ENCODE measurements at places on chromosomes 1 and 21.

DNA sequence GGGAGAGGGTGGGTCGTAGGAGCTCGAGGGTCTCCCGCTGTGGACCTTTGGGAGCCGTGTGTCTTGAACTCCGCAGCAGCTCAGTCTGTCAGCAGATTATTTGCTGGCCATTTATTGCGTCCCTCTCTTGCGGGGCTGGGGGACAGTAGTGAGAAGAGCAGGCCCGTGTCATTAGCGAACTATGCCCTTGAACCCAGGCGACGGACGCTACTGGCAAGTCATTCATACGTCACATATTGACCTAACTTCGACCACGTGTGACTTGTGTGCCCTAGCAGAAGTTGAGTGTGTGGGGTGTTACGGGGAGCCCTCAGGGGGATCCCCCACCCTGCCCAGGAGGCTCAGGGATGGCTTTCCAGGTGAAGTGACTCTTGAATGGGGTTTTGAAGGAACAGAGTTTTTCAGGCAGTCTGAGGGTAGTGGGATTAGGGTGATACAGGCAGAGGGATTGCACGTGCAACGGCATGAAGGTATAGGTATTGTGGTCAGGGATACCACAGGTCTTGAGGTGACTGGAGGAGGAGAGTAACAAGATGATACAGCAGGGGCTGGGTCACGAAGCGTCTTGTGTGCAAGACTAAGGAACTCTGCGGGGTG lies 13.0 kb downstream of the RCC1 start:
- DNase-seq = peak; percentile 27

DNA sequence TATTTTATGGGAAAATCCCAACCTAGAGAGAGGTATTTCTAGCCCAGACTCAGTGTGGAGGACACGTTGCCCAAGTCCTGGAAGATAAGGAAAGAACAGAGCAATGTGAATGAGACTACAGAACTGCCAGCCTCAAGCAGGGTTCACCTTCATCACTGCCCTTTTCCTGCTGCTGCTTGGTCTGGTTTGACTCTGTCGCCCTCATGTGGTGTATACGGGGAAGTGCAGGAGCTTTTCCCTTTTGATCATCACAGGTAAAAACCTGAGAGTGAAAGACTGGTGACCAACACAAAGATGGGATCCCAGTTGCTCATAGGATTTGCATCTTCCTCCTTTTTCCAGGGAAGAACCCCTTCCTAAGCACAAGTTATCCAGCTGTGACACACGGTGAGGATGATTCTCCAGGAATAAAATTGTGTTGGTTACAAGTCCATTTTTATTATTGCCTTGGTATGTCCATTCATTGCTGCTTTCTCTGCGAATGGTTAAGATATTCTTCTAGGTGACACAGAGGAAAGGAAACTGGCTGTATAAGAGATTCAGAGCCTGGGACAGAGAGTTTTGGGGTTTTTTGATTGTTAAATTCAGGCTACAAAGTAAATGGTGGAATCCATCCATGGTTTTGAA lies 89.5 kb upstream of the CD53 start:
- peak; percentile 34 for DNase-seq

- DNase-seq = no peak
Measured at GRCh38 chr1:185474440-185475149, 157.6 kb upstream of the IVNS1ABP start.

DNA sequence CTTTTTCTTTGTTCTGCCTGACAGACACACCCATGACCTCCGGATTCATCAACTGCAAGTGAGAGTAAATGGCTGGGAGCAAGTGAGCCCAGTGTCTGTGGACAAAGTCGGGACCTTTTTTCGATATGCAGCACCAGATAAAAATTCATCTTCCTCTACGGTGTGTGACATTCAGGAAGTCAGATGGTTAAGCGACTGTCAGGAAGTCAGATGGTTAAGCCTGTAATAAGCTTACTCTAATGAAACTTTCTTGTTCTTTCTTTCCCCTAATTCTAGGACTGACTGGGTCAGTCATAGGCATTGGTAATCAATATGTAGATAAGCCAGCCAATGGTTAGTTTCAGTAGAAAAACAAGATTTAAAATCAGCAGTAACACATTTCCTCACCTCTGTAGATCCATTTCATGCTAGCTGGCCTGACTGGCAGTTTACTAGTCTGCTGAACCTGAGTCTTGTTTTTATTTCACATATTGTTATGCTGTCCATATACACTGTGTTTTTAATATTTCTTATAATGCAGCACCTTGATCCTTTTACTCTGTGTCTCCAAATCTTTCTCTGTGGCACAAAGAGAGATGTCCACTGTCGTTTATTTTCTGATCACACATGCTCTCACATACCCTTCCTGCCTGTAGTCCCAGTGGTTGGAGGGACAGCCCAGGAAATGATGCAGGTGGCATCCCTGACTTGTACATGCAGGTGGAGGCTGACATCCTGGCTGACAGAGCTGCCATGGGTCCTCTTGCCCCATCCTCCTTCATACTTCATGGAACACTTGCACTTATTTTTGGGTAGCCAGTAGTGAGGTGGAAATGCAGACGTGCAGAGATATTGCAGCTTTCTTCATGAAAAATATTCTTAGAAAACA lies 115.8 kb downstream of the VPS13D start:
- DNase-seq = no peak

GRCh38 chr1:27816921-27817630 lies 13.5 kb upstream of the PPP1R8 start:
- DNase-seq = peak; percentile 8

DNA sequence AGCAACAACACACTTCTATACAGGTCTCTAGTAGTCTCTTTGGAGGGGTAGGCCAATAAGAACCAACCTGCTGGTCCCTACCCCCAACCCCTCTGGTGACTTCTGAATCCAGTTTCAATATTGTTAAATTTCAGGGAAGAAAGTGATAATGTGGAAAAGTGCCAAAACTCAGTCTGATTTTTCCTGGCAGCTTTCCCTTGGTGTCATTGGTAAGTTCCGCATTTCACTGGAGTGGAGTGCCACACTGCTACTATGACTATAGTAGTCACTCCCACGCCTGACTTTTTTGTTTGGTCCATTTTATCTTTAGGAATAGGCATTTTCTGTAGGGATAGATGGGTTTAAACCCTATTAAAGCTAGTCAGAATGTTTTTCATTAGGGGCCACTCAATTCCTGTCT lies 5.7 kb upstream of the ARID1A start:
- no peak for DNase-seq

DNA sequence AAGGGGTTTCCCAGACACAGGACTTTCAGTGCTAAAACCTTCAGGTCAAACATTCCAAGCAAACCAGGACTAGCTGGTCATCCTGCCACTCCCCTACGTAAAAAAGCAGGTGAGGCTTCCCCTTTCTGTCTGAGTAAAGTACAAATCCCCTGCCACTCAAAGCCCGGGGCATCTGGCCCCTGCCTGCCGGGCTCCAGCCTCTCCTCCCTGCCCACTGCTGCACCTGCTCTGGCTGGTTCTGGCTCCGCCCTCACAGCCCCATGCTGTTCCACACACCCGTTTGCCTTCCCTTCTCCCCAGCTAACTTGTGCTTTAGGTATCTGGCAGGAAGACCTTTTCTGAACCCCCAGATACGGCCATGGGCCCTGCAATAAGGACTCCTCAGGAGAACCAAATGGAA lies 23.3 kb upstream of the S100A7 start:
- DNase-seq = peak; percentile 51

GRCh38 chr1:68047659-68048026 lies 2.8 kb downstream of the DIRAS3 start:
- no peak for DNase-seq

DNA sequence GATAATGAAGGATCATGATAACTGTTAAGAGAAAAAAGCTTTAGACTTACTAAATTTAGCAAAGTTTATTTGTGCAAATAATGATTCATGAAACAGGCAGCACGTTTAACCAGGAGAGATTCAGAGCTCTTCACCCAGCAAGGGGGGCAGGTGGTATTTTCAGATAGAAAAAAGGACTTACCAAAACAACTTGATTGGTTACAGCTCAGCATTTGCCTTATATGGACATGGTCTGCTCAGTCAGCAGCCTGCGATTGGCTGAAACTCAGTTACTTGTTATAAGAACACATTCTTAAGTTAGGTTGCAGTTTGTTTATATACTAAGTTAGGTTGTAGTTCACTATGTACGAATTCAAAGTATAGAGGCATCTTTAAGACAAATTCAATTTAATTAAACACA lies 165.6 kb downstream of the DUSP10 start:
- DNase-seq = no peak

DNA sequence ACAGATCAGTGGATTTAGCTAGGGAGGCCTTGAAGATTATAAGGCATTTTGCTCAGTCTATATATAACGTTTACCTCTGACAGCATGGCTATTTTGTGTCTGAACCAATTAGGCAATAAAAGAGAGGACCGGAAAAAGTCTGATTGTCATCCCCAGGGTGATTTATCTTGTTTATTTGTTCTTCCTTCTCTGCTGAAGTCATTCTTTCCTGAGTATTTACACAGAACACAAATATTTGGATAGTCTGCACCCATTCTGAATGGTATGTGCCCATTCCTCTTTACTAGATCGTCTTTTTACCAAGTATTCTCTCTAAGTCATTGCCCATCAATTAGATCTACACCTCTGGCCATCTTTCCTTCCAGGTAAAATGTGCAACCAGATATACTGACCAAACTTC lies 1602.9 kb downstream of the KCNT2 start:
- DNase-seq = no peak

GRCh38 chr1:84037758-84038611 lies 39.1 kb upstream of the TTLL7 start:
- no peak for DNase-seq

GRCh38 chr1:173294843-173295242 lies 87.7 kb upstream of the TNFSF4 start:
- no peak for DNase-seq

DNA sequence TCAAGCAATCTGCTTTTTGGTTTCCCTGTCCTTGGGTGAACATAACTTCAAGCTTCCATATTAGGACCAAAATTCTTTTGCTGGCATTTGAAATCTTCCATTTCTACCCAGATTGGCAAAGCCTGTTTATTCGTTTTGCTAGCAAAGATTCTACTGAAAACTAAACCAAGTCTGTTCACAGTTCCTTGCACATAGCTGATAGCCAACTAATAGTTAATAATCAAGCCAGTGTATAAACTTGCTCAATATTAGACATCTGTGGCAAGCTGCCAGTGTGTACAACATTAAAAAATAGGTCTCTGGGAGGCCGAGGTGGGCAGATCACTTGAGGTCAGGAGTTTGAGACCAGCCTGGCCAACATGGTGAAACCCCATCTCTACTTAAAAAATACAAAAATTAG lies 6.3 kb downstream of the APP start:
- no peak for DNase-seq

GRCh38 chr1:227521782-227522181 lies 41.6 kb upstream of the ZNF678 start:
- DNase-seq = no peak

- DNase-seq = peak; percentile 86
Measured at GRCh38 chr1:99580451-99580850, 65.5 kb upstream of the PALMD start.

- no peak for DNase-seq
Measured at GRCh38 chr1:113808450-113809195, 3.7 kb downstream of the RSBN1 start.

DNA sequence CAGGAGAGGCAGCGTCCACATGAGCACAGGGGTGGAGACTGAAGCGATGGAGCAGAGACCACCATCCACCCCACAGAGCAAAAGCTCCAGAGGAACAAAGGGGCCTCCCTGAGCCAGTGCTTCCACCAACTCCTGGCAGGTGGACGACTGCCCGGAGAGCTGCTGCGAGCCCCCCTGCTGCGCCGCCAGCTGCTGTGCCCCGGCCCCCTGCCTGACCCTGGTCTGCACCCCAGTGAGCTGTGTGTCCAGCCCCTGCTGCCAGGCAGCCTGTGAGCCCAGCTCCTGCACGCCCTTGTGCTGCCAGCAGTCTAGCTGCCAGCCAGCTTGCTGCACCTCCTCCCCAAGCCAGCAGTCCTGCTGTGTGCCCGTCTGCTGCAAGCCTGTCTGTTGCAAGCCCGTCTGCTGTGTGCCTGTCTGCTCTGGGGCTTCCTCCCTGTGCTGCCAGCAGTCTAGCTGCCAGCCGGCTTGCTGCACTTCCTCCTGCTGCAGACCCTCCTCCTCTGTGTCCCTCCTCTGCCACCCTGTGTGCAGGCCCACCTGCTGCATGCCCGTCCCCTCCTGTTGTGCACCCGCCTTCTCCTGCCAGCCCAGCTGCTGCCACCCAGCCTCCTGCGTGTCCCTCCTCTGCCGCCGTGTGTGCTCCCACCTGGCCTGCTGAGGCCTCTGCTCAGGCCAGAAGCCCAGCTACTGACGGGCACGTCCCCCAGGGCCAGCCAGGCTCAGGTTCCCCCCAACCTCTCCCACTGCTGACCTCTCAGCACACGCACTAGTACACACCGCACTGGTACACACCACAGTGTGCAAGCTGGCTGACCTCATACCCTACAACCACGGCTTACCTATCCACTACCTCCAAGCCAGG lies 5.4 kb downstream of the KRTAP10-12 start:
- no peak for DNase-seq

- peak; percentile 63 for DNase-seq
Measured at GRCh38 chr1:118264343-118264742, 79.3 kb upstream of the SPAG17 start.

DNA sequence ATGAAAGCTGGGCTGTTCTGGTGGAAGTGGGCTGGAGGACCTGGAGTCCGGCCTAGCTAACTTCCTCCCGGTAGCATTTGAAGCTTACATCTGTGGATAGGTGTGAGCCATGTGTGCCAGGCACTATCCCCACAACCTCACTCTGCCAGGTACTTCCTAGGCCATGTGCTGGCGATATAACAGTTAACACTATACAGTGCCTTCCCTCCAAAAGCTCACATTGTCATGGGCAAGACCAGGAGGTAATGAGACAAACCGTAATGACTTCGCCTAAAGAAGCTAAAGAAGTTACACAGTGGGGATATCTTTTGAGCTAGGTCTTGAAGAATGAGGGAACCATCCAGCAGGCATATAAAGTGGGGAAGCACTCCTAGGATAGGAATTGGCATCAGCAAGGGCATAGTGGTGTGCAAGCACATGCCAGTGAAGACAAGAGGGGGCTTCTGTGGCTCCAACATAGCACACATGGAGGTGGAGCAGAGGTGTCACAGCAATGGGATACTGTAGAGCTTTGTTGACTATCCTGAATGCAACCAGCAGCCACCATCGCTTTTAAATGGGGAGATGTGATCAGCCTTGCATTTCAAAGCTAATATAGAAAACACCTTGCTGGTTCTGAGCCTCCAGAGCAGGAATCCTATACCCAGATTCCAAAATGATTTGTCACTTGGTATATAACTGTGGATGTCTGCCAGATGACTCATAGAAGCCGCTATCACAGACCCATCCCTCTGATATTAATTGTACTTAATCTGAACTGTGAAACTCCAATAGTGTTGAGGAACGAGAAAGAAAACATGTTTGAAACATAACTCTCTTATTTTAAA lies 466.3 kb downstream of the LMO4 start:
- DNase-seq = peak; percentile 23

DNA sequence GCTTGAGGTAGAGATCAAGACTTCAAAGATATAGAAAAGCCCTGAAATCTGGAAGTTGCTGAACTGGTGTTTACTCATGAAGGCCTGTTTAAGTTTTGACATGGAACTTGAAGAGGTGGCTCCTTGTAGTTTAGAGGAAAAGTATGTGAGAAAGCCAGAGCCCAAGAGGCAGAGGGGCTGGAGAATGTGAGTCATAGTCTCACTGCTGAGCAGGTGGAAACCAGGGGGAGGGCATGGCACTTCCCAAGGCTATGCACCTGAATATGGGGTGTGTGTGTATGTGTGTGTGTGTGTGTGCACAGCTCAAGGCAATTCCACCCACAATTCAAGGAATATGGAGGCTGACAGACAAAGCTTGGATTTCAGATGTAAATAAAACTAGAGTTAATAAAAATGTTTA lies 46.8 kb upstream of the C1orf198 start:
- no peak for DNase-seq

Measured in trophoblast cell (in vitro differentiated cells and primary cell).